Thyroid gland (tissue), 4 donors: ENCODE measurements at places on chromosomes 11 and 22.

- DNase-seq = no peak
These were observed 99.7 kb upstream of the KCNA4 start for GRCh38 chr11:30116512-30116911.

DNA sequence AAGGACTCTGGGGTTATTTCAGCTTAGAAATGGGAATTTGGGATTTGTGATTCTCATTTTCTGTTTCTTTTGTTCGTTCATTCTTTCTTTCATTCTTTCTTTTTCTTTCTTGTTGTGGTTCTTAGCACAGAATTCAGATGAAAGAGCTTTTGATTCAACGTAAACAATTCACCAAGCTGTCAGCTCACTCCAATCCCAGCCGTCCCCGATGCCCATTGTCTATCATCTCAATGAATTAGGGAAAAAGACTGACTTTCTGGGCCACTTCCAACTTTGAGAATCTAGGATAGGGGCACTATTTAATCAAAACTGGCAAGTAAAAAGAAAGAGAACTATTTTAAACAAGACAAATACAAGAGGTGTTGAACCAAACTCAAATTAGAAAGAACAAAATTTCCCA lies 25.1 kb upstream of the TMA7B start:
- no peak for DNase-seq

- DNase-seq = no peak
These were observed 443 bp downstream of the BTBD18 start for GRCh38 chr11:57751176-57751575.

DNA sequence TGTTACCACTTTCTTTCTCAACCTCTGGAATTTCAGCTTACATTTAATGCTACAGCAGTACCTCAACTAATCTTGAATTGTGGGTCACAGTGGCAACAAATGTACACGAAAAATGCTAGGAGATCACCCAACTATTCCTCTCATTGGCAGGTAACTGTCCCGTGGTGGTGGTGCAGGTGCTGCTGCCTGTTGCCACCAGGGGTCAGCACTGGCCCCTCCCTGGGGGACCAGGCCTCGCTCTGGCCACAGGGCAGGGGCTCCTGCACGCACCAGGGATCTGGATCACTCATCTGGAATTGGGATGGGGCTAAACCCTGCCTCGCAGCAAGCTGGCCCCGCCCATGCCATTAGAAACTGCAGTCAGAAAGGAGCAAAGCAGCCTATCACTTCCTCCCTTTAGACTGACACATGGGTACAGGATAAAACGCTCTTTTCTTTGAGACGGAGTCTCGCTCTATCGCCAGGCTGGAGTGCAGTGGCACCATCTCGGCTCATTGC lies 6.9 kb upstream of the POLDIP3 start:
- peak; percentile 77 for DNase-seq

DNA sequence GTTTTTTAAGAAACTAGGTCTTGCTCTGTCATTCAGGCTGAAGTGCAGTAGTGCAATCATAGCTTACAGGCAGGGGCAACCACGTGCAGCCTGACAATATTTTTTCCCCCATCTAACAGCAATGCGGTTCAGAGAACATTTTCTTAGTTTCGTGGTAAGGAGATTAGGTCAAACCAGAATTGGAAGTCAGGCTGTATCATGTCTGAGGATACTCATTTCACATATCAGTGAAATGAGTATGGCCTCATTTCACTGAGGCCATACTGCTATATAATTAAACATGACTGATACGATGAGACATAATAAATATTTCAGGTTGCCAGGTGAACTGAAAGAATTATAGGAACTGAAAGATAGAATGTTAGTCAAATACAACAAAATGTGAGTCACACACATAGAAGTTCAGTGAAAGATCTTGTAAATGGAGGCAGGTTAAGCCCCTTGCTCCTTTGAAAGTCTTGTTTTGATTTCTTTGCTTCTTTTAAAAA lies 32.5 kb upstream of the IZUMO1R start:
- no peak for DNase-seq

DNA sequence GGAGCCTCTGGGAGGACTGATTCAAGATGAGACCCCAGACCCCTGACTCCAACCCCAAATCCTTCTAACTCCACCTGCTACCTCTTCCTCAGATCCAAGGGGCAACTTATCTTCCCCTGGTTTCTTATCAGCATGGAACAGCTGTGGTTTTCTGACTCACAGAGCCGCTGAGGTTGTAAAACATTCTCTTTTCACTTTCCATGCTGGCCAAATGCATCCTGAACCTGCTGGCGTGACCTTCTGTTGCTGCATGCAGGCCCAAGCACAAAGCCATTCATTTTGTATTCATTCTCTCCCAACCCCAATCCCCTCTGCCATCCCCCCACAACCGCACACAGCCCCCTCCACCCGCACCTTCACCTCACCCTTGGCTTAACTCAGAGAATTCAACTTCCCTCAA lies 70.3 kb downstream of the SEZ6L start:
- DNase-seq = no peak

DNA sequence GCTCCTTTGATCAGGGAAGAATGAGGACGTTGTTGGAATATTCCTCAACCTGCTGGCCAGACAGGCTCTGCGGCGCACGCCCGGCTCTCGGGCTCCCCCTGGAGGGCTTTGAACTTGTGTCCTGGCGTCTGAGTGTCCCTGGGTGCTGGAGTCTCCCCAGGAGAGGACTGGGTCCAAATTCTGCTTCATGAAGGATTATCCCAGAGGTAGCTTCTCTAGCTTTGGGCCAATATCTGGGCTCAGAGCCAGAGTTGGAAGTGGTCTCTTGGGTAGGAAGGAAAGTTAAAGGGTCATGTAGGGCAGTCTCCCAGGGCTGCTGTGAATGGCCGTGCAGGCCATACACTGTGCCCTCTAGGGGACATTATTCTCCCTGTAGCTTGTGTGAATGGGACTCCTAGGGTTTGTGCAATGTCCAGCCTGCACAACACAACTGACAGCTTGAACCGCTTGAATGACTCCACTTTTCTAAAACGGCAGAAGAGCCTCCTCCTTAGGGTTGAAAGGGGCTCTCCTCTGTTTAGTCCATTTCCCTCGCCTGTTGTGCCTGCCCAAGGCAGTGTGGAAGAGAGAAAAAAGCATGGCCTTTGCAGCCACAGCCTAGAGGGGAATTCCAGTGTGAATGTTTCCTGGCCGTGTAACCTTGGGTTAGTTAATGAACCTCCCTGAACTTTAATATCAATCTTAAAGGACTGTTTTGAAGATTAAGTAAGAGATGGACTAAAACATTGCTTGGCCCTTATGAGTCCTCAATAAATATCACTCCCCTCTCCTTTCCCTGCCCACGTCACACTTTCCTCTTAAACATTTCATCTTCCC lies 111.2 kb upstream of the THY1 start:
- DNase-seq = peak; percentile 74
